ENCODE measurements at places on chromosomes 1 and 21.

- DNase-seq, result no peak
Measured at GRCh38 chr1:161095230-161095629, 2.9 kb upstream of the KLHDC9 start.

GRCh38 chr21:28624626-28625025, 368.1 kb downstream of the LTN1 start:
- no peak for DNase-seq

GRCh38 chr1:52235646-52236045, 93.8 kb downstream of the ZFYVE9 start:
- DNase-seq, result no peak

- no peak for DNase-seq
Measured at GRCh38 chr1:76080552-76081079, 6.1 kb downstream of the ST6GALNAC3 start.

DNA sequence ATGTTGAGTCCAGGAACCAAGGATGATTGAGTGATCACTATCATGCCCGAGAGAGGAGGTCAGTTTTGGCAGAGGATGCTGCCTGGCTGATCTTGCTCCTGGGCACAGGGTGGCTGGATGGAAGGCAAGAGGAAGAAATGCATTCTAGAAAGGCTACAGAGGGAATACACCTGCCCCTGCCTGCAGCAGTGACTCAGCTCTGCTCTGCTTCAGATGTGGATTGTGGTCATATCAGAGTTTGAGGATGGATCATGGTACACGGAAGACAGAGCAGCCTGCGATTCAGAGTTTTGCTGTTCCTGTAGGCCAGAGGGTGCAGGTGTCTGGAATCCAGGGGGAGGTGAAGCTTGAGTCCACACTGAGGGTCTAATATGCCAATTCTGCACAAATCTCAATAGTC, 37.2 kb downstream of the PCP4 start:
- DNase-seq, result no peak

Measured in HS-27A (cell line).